Hindlimb muscle (tissue), 1 donor: ENCODE measurements at places on chromosomes 4 and X. TPM values are rescaled to one million over a fixed set of nuclear protein-coding genes. Genes with fewer than 3 reads are reported as not detected.

GRCh38 chrX:72296991-72297390 lies 8.7 kb downstream of the CITED1 start:
- DNase-seq: no peak

DNA sequence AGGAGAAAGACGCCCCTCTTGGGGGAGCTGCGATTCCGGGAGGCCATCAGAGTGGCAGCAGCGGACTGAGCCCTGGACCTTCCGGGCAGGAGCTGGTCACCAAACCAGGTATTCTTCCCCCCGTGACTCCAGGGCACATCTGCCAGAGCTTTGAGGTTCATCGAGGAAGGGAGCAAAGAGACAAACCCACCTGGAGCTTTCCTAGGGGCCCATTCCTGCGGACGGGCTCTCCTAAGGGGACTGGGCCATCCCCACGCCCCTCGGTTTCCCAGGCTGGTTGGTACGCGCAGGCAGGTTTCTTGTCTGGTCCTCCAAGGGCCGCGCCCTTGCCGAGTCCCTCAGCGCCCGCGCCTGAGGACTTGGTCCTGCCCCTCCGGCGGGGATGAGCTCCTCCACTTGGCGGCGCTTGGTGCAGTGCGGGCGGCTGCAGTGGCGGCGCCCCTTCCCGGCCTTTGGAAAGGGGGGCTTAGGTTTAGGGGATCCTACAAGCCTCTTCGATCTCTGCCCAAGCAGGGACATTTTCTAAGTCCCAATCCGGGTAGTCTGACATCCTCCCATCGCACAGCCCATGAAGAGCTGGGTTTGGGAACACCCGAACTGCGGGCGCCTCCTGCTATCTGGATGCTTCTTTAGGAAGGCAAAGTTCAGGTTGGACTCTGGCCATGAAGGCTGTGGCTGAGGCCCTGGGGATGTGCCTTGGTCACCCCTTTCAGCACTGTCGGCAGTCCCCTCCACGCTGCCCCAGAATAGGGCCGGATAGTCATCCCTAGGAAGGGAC lies 538 bp downstream of the STBD1 start:
- DNase-seq: peak; percentile 29

- no peak for DNase-seq
Observed at GRCh38 chr4:125268068-125268755, 46.5 kb upstream of the FAT4 start.

Gene CT45A2
- polyA plus RNA-seq: not detected

Gene PCDH18
- 46.1 TPM for polyA plus RNA-seq

Gene FHDC1
- polyA plus RNA-seq: 5.9 TPM

Gene WWC2
- 21.1 TPM for polyA plus RNA-seq

- no peak for DNase-seq
Observed at GRCh38 chr4:81807386-81807785, 335.7 kb upstream of the RASGEF1B start.

GRCh38 chr4:99790796-99791617 lies 25.6 kb upstream of the DAPP1 start:
- DNase-seq: no peak

GRCh38 chr4:146342600-146343192 lies 128.4 kb downstream of the REELD1 start:
- peak; percentile 33 for DNase-seq

DNA sequence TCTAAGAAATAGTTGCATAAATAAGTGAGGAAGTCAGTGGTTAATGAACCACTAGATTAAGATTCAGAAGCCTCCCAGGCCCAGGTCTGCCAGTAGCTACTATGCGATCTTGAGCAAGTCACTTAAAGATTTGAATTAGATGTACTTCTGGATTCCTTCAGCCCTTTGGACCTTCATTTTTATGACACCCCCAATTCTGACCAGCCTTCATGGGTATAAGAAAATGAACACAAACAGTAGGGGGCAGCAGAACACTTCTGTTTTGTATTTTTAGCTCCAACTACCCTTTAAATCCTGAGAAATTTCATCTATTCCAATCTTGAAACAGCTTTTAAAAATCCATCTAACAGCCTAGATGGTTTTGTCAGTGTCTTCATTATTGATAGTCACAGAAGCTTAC lies 19.0 kb downstream of the TMEM47 start:
- no peak for DNase-seq
